ENCODE measurements at places on chromosomes 7 and 10.

DNA sequence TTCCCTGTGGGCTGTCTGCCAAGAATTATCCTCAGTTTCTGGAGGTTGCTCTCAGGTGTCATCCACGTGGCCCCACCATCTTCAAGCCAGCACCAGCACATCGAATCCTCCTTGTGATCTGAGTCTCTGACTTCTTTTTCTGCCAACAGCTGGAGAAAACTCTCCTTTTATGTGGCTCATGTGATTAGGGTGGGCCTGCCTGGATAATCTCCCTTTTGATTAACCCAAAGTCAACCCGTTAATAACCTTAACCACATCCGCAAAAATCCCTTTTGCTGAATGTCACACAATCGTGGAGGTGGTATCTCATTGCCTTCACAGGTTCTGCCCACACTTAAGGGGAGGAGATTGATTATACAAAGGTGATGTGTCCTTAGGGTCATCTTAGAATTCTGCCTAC lies 73.8 kb downstream of the LRGUK start:
- DNase-seq, result no peak

- no peak for DNase-seq
Measured at GRCh38 chr10:80589726-80590373, 52.1 kb downstream of the SH2D4B start.

- DNase-seq, result no peak
Measured at GRCh38 chr10:14654821-14655382, 119.8 kb downstream of the FAM107B start.

GRCh38 chr10:103836861-103837260 lies 18.5 kb downstream of the SH3PXD2A start:
- DNase-seq, result no peak

DNA sequence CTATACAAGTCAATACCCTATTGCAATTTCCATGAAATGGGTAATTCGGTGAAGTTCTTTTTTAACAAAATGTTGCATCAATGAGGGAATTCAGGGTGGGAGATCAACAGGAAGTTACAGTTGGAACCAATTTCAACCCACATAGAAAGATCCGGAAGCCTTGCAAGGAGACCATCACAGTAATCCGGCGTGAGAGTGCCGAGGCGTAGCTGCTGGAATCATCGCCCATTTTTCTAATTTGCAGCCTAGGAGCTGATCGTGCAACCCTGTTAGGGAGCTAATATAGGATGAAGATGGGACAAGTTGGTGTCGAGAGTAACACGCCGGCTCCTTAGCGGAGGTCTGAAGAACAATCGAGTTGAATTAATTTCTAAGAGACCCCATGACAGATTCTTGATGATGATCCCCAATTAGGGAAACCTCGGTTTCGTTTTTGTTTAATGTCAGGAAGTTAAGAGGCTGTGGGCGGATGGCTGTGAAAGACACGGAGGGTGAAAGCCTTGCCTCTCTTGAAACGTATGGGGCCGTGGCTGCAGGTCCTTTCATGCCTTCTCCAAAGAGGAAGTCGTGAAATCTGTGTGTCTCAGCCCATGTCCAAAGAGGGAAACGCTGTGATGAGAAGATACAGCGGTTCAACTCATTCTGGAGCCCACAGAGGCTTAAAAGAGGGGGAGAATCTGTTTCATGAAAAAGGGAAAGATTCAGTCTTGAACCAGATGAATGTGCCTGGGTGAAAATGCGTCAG lies 51.2 kb upstream of the CARD11 start:
- DNase-seq, result no peak

- DNase-seq, result no peak
Measured at GRCh38 chr10:63008491-63008890, 124.6 kb upstream of the NRBF2 start.

GRCh38 chr10:112373912-112374338 lies at the start of gene ACSL5:
TSS of gene ACSL5 (plus strand) at chr10:112374116. CDS start at chr10:112394947, 20,831 bp downstream.
- DNase-seq, result no peak

- no peak for DNase-seq
Measured at GRCh38 chr7:36880108-36880507, 155.8 kb upstream of the AOAH start.

GRCh38 chr10:1308173-1308961 lies 252.2 kb downstream of the WDR37 start:
- no peak for DNase-seq

GRCh38 chr10:127738512-127739424 lies 1.8 kb downstream of the FOXI2 start:
- DNase-seq, result no peak

DNA sequence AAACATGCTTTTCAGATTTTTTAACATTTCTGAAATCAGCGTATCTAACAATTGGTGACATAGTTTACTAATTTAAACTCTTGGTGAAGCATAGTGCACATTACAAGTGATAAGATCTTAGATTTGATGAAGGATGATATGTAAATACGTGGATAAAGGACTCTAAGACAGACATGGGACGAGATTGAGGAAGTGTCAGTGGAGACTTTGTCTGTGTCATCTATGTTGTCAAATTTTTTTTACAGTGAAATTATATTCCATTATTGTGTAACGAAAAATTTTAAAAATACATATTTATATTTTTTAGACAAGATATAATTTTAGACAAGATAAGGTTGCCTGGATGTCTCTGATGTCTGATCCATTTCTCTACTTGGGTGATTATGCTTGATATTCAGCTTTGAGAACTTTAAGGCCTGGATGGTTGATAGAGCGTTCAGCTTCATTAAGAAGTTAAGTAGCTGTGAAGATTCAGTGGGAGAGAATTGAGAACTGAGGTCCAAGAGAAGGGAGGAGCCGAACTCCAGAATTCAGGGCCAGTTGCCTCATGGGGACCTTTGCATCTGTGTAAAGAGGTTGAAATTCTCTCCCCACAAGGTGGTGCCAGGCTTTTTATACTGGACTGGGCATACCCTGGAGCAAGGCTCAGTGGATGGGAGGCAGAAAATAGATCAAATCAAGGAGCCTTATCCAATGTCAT lies 62.7 kb downstream of the KAT6B start:
- peak; percentile 27 for DNase-seq

GRCh38 chr7:157807510-157807909 lies 470.7 kb downstream of the DNAJB6 start:
- no peak for DNase-seq

- DNase-seq, result no peak
Measured at GRCh38 chr10:113331961-113332360, 220.9 kb upstream of the HABP2 start.

DNA sequence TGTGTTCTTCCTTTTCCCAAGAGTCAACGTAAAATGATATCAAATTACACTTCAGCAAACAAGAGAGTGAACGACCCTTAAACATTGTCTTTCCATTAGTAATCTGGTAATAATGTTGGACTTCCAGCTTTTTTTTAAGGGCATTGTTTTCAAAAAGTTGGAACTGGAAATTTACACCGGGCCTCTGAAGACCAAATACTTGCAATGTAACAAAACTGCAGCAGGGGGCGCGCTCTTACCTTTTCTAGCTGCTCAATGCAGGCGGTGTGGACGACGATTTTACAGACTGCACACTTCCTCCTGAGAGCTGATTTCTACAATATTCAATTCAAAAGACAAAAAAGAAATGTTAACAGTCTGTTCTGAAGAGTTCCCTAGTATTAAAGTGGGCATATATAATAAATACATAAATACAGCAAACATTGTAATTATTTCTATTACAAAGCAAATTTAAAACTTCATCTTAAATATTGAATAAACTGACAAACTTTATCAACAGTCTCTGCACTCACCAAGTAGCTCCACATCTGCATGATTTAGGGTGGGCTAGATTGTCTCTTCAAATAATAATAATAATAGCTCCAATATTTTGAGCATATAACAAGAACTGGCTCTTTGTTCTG lies 190.4 kb downstream of the DGKI start:
- DNase-seq, result peak; percentile 87

DNA sequence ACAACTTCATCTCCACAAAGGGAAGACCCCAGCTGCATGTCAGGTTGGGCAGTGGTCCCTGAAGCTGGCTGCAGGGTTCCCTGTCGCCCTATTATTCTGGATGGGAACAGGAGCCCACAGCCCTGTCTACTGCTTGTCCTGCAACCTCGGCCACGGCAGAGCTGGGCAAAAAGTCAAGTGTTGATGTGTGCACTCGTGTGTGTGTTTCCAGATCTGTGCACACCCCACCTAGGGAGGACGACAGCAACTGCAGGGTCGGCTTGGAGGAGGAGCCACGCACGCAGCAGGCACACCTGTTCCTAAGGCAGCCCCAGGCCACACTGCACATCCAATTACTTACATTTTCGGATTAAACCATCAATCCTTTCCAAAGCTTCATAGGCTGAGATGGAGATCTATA lies 23.6 kb downstream of the PITRM1 start:
- peak; percentile 26 for DNase-seq
